ENCODE measurements at places on chromosomes 12 and 14.

DNA sequence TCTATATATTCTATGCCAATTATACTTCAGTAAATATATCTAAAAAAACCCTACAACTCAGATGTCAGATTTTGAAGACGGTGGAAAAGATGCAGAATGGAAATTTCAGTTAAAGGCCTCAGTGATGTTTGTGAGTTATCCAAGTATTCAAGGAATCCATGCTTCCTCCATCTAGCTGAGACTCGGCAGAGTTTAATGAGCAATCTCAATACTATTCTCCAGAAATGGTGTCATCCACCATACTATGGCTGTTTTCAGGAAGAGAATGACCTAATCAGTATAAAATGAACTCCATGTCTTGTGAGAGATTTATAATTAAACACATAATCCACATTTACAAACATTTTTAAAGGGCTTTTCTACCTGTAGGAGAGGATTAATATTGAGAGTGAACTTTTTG lies 66.0 kb downstream of the KLHL28 start:
- H3K27ac ChIP-seq: peak overlapping the region; percentile 97
- H3K36me3 ChIP-seq: peaks cover under 1% of the 10 kb centered on the region
- DNase-seq: no peak

- no peak overlapping the region for H3K27ac ChIP-seq
- no peaks in the 10 kb centered on the region for H3K27me3 ChIP-seq
- no peaks in the 10 kb centered on the region for H3K4me1 ChIP-seq
Observed at GRCh38 chr14:36785511-36785910, 123.9 kb downstream of the PAX9 start.

DNA sequence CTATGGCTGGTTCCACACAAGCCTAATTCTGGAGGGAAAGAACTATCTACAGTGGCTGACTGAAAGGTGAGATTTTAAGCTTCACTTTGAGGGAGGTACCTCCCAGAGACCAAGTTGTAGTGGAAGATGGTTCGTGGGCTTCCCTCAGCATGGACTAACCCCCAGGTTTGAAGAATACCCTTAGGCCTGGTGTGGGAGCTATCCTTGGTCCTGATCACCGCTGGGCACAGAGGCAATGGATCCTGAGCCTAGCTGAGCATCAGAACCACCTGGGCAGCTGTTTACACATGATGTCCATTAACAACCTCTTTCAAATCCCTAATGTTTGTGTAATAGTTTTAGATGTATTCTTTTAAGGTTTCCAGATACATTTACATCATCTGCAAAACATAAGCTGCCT lies 10.3 kb downstream of the DAO start:
- H3K4me3 ChIP-seq: no peak overlapping the region
- H3K36me3 ChIP-seq: no peaks in the 10 kb centered on the region
- H3K27ac ChIP-seq: no peak overlapping the region
- H3K4me1 ChIP-seq: no peaks in the 10 kb centered on the region
- DNase-seq: no peak
- H3K27me3 ChIP-seq: no peaks in the 10 kb centered on the region

- no peak for DNase-seq
- no peaks in the 10 kb centered on the region for H3K27me3 ChIP-seq
- no peaks in the 10 kb centered on the region for H3K36me3 ChIP-seq
- H3K4me3 ChIP-seq: no peak overlapping the region
- no peak overlapping the region for H3K27ac ChIP-seq
Observed at GRCh38 chr12:82583756-82584155, 103.0 kb upstream of the TMTC2 start.

DNA sequence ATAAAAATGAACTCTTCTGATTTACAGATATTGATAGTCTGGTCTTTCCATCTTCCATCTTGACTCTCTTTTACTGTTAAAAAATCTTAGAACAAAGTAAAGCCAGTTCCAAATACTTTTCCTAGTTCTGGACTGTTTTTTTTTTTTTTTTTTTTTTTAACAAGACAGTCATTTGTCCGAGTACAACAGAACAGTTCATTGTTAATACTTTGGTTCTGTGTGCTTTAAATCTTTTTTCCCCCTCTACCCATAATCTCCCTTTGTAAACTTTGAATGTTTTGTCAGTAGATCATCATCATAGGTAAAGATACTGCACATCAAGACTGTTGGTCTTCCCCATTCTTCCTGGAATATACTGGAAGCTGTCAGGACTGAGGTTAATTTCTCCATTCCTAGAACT lies 38.0 kb downstream of the ADIPOR2 start:
- no peaks in the 10 kb centered on the region for H3K27me3 ChIP-seq
- peaks cover 22% of the 10 kb centered on the region for H3K36me3 ChIP-seq
- no peak for DNase-seq
- no peak overlapping the region for H3K4me3 ChIP-seq
- H3K4me1 ChIP-seq: no peaks in the 10 kb centered on the region
- H3K27ac ChIP-seq: no peak overlapping the region

GRCh38 chr14:94412671-94413638 lies 24.6 kb upstream of the SERPINA1 start:
- H3K27ac ChIP-seq: no peak overlapping the region
- DNase-seq: no peak
- no peaks in the 10 kb centered on the region for H3K27me3 ChIP-seq
- no peaks in the 10 kb centered on the region for H3K36me3 ChIP-seq
- H3K4me1 ChIP-seq: no peaks in the 10 kb centered on the region
- H3K4me3 ChIP-seq: no peak overlapping the region

- H3K4me3 ChIP-seq: no peak overlapping the region
- no peaks in the 10 kb centered on the region for H3K4me1 ChIP-seq
- H3K27ac ChIP-seq: no peak overlapping the region
- no peak for DNase-seq
- no peaks in the 10 kb centered on the region for H3K27me3 ChIP-seq
Observed at GRCh38 chr12:83150465-83151189, 463.9 kb downstream of the TMTC2 start.

DNA sequence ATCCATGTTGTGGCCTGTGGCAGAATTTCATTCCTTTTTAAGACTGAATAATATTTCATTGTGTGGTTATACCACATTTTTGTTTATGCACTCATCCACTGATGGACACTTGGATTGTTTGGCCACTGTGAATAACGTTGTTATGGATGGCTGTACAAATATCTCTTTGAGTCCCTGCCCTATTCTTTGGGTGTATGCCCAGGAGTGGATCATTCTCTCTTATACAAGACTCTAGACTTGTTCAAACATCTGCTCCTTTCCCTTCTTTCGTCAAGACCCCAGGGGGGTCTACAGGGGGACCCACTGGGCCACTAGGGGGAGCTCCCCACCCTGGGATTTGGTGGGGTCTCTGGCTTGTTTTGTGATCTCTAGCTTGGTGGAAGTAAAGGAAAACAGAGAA lies 77.4 kb downstream of the FBXL14 start:
- H3K27me3 ChIP-seq: no peaks in the 10 kb centered on the region
- DNase-seq: no peak
- no peak overlapping the region for H3K4me3 ChIP-seq
- peaks cover 27% of the 10 kb centered on the region for H3K4me1 ChIP-seq
- no peak overlapping the region for H3K27ac ChIP-seq
- H3K36me3 ChIP-seq: no peaks in the 10 kb centered on the region

All from esophagus squamous epithelium (tissue), 5 donors.